ENCODE measurements at places on chromosomes 3 and 15. TPM values are rescaled to one million over a fixed set of nuclear protein-coding genes. Genes with fewer than 3 reads are reported as not detected.

DNA sequence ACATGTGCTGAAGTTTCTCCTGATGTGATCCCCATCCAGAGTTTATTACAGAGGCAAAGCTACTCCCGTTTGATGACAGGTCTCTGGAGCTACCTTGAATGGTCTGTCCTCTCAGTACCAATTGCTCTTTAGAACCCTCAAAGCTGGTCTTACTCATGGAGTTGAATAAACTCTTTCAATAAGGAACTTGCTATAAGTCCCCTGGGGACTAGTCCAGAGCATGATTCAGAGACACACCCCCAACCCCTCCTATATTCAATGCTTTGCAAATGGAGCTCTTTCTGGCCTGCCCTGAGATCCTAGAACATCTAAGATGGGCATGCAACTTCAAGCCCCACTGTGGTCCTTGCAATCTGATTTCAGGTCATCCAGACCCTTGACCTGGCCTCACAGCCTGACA is 23.9 kb upstream of the TPM1 start:
- DNase-seq, result no peak

GRCh38 chr3:179503640-179504039 is 52.4 kb upstream of the GNB4 start:
- no peak for DNase-seq

DNA sequence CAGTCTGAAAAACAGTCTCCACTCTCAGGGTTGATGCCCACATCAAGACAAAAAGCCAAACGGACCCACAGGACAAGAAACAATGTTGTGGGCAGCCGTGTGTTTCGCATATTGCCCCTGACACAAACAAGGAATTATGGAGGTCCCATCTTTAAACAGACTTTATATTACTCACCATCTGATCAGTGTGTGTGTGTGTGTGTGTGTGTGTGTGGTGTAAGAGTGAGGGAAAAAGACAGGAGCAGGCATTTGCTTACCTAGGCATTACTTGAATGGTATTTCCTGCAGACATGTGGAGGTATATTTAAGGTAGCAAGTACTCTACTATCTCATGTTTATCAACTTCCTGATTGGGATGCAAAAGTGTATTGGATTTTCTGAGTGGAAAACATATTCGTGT is 136.3 kb downstream of the TMCO5A start:
- DNase-seq, result no peak

SPATA12 gene
- not detected for polyA plus RNA-seq

DNA sequence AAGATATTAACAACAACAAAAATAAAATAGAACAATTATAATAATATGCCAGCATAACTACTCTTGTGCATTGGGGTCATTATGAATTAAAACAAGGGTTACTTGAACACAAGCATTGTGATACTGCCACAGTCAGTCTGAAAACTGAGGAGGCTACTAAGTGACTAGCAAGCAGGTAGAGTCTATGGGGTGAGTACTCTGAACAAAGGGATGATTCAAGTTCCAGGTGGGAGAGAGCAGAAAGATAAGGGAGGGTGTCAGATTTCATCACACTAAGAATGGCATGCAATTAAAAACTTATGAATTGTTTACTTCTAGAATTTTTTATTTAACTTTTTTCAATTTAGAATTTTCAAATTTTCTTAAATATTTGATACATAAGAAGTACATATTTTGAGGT is 754.4 kb upstream of the GOLIM4 start:
- DNase-seq, result no peak

DNA sequence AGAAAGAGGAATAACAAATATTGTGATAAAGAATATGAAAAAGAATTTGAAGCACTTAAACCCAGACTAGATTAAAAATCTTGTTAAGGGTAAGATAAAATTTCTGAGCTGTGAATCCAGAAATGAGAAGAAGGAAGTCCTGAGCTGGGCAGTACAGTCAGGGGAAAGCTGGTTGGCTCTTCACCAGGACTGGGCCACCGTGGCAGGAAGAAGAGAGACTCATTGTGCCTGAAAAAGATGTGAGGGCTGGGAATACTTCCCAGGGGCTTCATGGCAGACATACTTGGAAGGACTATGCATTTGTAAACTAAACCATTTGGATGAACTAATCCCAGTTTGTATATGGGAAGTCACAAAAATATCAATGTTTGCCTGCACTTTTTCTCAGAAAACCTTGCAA is 28.5 kb upstream of the MYO5C start:
- no peak for DNase-seq

DNA sequence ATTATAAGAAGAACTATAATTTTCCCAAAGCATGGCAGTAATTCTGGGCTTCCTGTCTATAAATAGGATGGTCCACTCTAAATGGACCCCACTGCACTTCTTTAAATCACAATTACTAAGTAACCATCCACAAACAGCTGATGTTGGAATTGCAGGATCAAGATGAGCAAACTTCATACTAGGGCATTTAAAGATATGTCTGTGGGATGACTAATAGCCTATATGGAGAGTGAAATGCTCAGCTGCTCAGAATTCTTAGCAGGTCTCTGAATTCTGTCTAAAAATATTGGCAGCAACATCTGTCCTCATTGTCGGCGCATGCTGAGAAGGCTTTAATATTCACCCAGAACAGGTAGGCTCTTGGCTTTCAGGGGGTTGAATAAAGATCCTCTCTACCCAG is 140.4 kb downstream of the SATB1 start:
- DNase-seq, result no peak

DNA sequence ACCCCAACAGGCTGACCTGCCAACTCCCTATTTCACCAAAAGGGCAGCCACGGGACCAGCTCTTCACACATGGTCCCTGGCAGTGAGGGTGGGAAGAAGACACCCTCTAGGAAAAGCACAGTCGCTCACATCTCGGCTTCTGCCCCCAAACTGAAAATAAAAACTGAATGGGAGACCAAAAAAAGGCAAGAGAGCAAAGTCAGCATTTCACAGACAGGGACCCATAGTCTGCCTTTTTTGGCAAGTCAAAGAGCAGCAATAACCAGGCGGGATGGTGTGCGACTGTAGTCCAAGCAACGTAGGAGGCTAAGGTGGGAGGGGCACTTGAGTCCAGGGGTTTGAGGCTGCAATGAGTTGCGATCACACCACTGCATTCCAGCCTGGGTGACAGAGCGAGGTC is 154.1 kb downstream of the ADAMTS17 start:
- no peak for DNase-seq
